ENCODE measurements at places on chromosomes 3 and 15.

- no peak for DNase-seq
These were observed 277.4 kb upstream of the NR2E3 start for GRCh38 chr15:71532994-71533393.

DNA sequence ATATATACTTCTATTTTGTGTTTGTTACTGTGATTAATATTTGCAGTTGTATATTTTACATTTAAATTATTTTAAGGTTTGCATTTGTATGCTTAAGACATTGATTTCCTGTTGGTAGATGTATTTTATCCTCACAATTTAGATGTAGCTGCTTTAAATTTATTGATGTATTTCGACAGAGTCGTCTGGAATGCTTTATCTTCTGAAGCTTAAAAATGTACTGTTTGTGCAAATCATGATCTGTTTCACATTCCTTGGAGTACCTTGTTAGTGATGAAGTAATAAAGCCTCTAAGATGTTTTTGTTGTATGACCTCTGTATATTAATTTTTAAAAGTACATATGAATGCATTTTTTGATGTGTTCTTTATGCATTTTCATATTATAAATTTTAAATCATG, 1.9 kb downstream of the CHD2 start:
- no peak for DNase-seq

DNA sequence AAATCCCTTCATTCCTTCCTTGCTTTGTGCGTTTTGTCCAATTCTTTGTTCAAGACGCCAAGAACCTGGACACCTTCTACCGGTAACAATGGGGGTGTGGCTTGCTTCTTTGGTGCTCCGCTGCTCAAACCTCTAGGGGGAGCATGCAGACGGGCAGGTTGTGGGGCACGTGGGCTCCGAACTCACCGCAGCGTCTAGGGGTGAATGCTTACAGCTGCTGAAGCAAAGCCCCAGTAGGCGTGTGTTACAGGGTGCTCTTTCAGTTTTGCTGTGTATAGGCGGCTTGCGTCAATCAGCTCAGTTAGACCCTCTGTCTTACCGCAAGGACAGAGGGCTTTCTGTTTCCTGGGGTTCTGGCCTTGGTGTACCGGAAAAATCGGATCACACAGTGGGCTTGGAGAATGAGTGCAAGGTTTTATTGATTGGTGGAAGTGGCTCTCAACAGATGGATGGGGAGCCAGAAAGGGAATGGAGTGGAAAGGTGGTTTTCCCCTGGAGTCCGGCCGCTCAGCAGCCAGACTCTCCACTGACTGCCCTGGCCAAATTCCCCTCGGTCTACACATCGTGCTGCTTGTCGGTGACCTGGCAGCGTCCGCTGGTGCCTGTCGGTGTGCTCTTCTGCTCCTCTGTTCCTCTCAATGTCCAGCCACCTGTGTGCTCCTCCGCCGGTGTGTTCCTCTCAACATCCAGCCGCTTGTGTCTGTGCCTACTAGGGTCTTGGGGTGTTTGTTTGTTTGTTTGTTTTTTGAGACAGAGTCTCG, 1.2 kb upstream of the LRRC34 start:
- DNase-seq, result no peak

DNA sequence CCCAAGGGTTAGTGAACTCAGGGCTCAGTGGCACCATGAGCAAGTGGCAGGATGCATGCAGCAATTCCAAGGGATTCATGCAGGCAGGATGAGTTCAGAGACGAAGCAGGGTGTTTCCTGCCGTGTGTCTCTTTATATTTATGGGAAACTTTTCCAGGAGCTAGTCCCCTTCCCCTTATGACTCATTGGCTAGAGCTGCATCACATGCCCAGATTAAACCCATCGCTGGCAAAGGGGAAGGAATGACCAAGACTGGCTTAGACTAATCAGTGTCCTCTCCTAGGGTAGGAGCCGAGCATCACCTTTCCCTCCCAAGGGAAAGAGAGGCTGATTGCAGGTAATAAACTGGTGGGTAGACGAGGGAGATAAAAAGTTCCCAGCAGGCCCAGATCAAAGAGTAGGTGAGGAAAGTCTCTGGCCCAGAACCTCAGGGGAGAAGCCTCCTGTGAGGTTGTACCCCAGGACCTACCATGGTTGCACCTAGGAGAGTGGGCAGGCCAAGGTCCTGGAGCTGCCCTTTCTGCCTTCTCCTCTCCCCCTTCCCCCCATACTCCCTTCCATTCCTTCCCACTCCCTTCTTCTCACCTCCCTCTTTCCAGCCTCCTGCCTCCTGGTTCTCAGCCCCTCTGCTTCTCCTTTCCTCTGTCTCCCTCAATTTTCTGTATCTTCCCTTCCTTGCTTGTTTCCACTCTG, 67.8 kb upstream of the ITGA11 start:
- no peak for DNase-seq

- no peak for DNase-seq
These were observed 3.6 kb upstream of the BAHD1 start for GRCh38 chr15:40436892-40437751.

DNA sequence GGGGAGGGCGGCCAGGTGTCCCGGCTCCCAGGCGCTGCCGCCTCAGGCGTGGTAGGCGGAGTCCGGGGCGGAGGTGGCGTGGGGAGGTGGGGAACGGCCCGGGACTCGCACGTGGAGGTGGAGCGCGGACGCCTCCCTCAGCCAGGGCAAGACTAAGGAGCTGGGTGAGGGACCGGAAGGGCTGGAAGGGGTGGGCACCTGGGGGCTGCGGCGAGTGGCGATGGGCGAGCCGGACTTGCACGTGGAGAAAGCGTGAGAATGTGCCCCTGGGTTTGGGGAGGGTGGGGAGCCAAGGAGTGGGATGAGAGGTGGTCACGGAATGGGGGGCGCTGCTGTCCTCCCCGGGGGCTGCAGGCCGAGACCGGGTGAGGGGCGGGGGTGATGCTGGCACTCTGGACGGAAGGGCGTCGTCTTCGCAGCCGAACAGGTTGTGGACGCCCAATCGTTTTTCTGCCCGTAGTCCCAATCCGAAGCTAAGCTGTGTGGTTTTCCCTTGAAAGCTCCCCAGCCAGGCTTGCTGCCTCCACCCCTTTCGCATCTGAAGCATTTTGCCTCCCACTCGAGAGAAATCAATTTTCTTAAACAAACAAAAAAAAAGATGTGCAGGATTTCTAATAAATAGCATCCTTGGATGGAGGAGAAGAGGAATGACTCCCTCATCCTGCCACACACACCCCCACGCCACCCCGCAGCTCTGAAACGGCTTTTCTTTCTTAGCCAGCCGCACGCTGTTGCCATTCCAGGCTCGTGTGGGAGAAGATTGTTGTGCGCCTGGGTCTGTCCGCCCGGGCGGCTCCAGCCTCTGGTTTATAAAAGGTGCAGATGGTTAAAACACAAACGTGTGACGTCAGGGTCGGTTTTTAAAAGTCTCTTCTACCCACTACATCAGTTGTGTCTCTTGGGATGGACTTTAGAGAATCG, 62.5 kb upstream of the ANKRD28 start:
- peak; percentile 21 for DNase-seq

GRCh38 chr15:85112997-85113396, 131.3 kb downstream of the PDE8A start:
- no peak for DNase-seq
